HEK293T (cell line): ENCODE measurements at places on chromosomes 12 and 14.

DNA sequence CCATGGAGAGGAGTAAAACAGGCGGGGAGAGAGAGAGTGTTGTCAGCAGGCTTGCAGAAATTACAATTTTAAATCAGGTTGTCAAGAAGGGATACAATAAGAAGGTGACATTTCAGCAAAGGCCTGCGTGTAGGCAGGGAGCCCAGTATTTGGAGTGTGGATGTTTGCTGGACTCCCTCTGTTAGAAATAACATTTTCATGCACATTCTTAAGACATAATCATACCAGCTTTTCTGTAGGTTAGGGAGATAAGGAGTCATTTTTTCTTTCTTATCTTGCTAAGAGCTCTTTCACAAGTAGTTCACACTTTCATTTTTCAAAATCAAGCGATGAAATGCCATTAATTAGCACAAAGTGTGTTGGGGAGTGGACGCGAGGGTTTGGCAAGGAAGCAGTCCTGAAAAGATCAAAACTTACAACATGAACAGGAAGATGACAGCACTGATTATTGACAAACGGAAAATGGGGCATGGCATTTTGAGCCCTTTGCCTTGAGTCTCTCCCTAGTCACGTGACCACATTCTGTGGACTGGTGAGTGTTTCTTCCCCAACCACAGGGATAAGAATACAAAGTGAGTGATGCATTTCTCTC is 160.2 kb downstream of the DAD1 start:
- no peak for DNase-seq

DNA sequence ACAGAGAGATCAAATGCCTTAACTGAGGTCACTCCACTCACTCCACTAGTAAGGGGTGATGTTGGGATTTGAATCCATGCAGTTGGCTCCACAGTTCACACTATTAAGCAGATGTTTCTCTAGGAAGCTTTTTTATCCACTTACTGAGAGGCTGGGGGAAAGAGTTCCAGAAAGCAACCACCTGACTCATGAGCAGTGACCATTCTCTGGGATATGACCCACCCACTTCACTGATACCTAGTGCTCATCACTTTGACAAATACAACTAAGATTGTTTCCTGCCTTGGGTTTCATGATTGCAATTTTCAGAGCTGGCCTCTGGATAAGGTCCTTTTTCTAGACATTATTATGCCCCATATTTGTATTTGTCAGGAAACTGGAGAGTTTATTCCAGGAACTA is 152.1 kb upstream of the PLEKHG7 start:
- no peak for DNase-seq

DNA sequence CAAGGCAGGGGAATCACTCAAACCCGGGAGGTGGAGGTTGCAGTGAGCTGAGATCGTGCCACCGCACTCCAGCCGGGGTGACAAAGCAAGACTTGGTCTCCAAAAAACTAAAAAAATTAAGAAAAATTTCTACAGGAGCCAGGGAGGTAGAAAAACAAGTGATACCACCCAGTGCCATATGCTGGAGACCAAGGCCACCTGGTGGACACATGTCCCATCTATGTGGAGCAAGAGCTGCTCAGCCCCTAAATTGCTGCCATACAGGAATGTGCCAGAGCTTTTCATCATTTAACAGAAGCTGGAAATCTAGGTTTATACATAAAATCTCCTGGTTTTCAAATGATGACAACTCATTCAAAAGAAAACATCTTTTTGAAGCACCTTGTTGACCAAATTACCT is 61.4 kb upstream of the ELK3 start:
- peak; percentile 22 for DNase-seq

GRCh38 chr14:103576371-103577024 is 13.7 kb downstream of the COA8 start:
- DNase-seq: peak; percentile 64

DNA sequence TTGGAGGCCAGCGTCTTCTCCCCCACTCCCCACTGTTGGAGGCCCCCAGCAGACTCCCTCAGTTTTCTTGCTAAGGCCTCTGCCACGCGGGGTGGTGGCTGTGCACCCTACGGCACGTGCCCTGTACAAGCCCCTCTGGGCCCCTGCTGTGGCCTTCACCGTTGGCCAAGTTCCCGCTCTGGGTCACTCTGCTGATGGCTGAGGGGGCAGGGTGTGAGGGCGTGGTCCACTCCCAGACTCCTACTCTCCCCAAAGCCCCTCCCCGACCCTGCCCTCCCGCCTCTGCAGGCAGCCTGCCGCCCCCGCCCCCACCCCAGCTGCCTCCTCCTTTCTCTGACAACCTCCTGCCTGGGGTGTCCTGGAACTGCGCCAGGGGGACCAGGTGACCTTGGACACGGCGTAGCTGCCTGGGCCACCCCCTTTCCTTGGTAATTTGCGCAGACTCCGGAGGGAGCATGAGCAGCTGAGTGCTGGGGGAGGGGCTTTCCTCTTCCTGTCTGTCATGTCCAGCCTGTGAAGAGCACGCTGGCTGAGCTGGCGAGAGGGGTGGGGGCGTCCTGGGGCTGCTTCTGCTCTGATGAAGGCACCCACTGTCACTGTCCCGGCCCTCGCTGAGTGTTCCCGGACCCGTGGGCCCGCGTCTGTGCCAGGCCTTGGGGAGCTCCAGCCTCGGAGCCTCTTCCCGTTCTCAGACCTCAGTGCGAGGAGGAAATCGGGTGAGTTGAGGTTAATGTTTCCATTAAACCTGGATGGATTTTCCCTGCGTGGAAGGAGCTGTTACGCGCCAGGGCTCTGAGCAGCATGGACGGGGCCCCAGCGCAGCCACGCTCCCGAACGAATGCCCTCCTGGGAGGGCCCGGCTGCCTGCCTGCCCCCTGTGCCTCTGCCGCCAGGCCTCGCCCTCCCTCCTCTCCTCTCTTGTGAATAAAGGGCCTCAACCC is 85.0 kb downstream of the KIF26A start:
- DNase-seq: no peak

- DNase-seq: no peak
Measured at GRCh38 chr12:46916796-46917419, 91.1 kb upstream of the SLC38A4 start.

- no peak for DNase-seq
Measured at GRCh38 chr14:44854114-44854513, 107.6 kb downstream of the KLHL28 start.

DNA sequence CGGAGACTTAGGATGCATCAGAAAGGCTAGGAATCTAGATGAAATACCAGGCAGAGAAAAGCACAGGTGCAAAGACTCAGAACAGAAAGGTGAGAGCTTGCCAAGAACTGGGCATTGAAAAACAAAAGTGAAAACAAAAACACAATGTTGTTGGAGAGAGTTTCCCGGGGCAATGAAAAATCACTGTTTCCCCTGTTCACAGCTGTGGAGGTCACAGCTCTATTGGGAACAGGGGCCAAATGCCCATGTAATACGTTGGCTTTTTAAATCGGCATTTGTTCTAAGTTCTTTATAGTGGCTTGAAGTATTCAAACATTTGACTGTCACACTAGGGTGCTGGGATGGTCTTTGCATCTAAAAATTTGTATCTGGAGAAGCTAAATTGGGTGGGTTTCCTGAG is 108.3 kb downstream of the SLC15A4 start:
- DNase-seq: no peak

DNA sequence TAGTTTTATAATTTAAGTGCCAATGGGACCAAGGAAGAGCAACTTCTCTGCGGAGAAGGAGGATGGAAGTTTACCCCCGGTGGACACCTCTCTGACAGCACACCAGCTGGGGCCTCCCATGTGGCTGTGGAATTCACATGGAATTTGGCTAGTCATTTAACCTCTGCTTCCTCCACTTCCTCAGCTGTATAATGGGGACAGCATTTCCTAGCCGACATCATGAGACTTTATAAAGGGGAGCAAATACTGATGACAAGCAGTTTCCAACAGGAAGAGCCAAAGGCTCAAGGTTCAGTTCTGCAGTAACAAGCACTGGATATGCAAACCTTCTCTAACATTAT is 7.5 kb downstream of the DUSP6 start:
- DNase-seq: no peak

- DNase-seq: peak; percentile 67
Measured at GRCh38 chr14:56422703-56423213, 156.8 kb upstream of the TMEM260 start.

DNA sequence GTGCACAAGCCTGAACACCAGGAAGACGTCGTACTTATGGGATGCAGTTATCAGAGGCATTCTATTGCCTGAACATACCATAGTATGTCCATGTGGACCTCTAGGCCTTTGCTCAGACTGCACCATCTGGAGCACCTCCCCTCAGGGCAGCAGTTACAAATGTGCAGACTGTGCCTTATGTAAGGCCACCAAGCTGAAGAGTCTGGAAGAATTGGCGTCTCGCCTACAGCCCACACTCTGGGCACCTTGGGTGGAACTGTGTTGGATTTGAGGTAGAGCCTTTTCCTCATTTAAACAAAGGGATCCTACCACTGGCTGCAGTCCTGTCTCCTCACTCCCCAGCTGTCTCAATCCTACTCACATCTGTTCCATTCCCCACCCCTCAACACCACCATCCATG is 204.3 kb upstream of the FRMD6 start:
- no peak for DNase-seq

GRCh38 chr12:16914853-16915252 is 308.9 kb upstream of the LMO3 start:
- DNase-seq: no peak
